ENCODE measurements at places on chromosomes 3 and 15.
A peak's percentile ranks its signal among the peaks of the same experiment; 100 is the strongest.

- no peak for DNase-seq
Measured at GRCh38 chr3:119580067-119580760, 922 bp downstream of the ADPRH start.

DNA sequence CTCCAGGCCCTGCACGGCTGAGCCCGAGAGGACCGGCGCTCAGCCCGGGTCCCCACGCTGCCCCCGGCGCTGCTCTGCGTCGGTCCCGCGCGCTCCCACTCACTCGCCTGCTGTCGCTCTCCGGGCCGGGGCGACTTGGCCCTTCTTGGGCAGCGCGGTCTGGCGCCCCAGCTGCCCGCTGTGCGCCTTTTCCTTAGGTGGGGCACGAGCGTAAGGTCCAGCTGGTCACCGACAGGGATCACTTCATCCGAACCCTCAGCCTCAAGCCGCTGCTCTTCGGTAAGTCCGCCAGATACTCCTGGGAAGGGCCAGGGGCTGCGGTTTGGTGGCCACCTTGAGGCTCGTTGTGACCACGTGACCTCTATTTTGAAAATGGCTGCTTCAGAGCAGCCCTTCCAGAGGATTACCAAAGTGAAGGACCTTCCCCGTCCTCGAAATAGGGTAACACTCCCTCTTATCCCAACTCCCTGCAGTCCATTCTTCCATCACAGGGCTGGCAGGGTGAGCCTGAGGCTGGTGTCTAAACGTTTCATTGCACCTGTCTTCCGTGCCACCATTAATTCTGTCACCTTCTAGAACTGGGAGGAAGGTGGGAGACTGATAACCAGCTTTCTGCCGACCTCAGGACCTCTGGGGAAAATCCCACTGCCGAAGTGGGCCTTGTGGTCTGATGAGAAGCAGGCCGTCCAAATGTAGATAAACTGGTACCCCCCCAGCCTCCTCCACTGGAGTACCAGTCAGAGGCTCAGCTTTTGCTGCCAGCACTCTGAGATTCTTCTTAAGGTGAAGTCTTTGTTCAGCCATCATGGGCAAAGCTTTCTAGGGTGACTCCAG lies 812 bp downstream of the P4HTM start:
- peak; percentile 28 for DNase-seq

DNA sequence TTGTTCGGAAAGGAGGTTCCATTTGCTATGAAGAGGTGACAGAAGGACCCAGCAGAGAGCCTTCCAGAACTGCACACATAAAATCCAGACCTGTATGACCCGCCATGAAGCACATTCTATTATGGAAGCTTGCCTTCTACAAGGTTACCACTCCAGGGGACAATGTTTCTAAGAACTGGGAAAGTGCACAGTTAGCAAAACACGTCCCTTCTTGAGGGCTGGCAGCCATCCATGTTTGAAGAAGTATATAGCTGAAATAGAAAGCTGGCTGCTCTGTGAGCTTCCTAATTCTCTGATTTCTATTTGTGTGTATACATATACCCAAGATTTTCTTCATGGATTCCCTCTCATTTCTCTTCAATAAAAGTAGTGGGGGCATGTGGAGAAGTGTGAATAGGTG lies 74.6 kb downstream of the CNTN3 start:
- no peak for DNase-seq

- no peak for DNase-seq
Measured at GRCh38 chr3:5583920-5584319, 396.4 kb downstream of the EDEM1 start.

- DNase-seq, result no peak
Measured at GRCh38 chr15:68191555-68191954, 13.6 kb downstream of the CALML4 start.

GRCh38 chr3:144314946-144315345 lies 343.3 kb downstream of the DIPK2A start:
- DNase-seq, result no peak

DNA sequence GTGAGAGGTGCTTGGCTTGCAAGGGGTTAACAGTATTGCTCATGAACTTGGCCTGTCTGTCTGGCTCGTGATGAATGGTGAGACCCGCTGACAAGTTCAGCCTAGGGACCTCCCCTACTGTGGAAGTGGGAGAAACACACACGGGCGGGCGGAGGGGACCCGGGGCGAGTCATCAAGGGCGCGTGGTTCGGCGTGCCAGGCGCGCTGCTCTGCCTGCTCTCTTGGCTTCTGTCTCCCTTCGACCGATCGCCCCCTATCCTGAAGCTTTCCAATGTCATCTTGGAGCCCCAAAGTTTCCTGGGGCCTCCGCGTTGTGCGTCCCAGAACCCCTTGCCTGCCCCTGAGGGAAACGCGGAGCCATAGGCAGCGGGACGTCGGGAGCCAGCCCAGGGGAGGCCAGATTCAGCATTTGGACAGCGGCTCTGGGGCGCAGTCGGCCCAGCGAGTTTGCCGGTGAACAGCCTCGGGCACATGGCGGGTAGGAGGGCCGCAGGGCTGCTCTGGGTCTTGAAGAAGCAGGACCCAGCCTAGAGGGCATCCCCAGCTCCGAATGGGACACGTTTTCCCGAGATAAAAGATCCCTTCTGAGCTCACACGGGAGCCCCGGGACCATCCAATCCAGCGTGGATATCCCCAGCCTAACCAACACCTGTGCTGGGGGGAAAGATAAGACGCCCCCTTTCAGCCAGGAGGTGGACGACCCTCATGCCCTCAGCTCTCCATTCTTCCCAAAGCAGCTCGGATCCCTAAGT lies 27.0 kb upstream of the POLG start:
- peak; percentile 63 for DNase-seq

DNA sequence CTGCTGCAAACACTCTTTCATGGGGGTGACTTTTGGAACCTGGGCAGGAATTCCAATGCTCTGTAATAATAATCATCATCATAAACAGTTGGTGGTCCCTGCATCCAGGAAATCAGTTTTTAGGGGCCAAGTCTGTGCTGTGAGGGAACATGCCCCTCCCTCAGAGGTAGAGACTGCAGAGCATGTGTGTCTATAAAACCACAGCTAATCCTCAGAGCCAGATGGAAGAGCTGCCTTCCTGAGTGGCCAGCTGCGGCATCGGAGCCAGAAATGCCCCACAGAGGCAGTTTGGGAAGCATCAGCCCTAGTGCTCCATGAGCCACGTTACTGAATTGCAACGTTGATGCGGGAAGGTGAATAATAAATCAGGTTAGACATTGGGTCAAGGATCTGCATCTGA lies 12.9 kb upstream of the TPM1 start:
- DNase-seq, result no peak

GRCh38 chr3:171812811-171813210 lies 2.5 kb upstream of the PLD1 start:
- DNase-seq, result peak; percentile 49

DNA sequence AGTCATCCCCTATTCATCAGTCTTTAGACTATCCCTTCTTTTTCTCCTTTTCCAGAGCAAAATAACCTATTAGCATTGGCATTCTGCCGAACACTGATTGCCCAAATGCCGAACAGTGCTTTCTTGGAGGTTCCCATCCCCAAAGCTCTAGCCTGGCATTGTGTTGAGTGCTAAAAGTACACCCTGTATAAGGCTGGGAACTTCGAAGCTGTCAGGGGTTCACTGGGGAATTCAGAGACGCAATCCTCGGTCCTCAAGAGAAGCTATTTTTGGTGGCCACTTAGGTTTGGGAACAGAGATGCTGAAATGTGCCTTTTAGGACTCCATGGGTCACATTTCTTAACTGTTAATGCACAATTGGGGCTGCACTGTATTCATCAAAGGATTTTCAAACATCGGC lies 8.4 kb downstream of the FRMD5 start:
- DNase-seq, result no peak

DNA sequence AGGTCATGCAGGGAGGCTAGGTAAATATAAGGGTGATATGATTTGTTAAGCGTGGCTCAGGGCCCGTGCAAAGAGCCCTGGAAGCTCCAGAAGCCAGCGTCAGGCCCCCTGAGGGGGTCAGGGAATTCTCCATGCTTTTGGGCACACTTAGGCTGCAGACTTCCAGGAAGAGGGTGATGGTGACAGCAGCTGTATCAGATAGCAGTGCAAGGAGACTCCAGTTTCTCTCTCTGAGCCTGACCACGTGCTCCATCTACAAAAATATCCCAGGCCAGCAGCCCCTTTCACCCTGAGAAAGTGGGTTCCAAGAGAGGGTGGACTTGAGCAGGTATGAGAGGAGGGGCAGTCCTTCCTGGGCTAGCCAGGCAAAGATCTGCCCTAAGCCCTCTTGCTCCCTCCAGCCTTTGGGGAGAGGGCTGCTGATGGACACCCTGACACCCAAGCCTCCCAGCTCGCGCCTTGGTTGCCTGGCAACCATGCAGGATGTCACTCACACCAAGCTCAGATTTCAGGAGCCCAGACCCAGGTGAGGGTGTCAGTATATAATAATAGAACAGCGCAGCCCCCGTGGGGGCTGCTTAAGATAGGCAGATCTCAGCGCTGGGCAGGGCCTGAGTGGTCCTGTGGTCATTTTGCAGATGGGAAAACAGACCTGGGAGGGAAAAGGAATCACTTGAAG lies 35.8 kb downstream of the ATP2B2 start:
- DNase-seq, result no peak

- DNase-seq, result peak; percentile 47
Measured at GRCh38 chr3:129595544-129596193, 10.8 kb downstream of the PLXND1 start.

All from fibroblast of villous mesenchyme (primary cell).